ENCODE measurements at places on chromosomes 2 and 18.

GRCh38 chr18:2522112-2522511 lies 49.2 kb downstream of the METTL4 start:
- no peak for DNase-seq

DNA sequence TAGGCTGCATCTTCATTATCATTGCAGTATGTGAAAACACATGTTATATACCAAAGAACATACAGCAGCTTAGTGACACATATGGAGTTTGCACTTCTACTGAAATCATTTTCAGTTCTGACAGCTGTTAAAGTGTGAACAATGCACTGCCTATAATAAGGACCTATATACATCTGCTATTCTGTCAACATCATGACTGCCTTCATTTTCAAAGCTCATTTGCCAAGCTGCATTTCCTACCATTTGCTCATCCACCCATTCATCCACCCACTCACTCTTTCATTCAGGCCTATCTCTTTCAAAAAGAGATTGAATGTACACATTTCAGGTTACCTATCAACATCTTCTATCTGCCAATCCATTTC lies 81.7 kb upstream of the STK17B start:
- DNase-seq: no peak

- DNase-seq: no peak
Observed at GRCh38 chr2:213022987-213023386, 128.4 kb downstream of the IKZF2 start.

GRCh38 chr18:75269124-75269680 lies 58.6 kb downstream of the TSHZ1 start:
- no peak for DNase-seq

DNA sequence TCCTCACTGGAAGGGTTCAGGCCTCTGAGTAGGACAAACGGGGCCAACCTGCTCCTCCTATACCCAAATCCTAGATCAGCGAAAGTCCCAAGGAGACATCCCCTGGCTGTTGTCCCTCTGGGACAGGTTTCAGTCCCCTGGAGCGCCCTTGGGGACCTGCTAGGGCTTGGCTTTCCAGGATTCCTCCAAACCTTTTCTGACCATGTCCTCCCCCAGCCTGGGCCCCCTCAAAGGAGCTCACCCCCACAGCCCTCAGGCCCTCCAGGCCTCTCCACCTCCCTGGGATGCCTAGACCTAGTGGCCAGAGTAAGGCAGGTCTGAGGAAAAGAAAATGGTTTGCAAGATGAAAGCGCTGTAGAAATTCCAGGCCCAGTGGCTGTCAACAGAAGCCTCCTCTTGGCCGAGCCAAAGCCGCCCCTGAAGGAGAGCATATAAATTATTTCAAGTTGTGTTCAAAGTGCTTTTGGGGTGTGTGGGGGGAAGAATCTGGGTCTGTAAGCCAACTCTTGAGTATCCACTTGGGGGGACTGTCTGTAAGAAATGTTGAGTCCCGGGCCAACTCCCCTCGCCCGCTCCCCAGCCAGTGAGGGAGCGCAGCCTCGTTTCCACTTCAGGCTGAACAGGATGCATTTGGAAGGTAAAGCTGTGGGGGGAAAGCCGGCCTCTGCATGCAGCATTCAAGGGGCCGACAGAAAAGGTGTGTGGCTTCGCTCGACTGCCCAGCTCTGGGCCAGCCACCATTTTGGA lies 158.6 kb downstream of the DYSF start:
- DNase-seq: no peak

DNA sequence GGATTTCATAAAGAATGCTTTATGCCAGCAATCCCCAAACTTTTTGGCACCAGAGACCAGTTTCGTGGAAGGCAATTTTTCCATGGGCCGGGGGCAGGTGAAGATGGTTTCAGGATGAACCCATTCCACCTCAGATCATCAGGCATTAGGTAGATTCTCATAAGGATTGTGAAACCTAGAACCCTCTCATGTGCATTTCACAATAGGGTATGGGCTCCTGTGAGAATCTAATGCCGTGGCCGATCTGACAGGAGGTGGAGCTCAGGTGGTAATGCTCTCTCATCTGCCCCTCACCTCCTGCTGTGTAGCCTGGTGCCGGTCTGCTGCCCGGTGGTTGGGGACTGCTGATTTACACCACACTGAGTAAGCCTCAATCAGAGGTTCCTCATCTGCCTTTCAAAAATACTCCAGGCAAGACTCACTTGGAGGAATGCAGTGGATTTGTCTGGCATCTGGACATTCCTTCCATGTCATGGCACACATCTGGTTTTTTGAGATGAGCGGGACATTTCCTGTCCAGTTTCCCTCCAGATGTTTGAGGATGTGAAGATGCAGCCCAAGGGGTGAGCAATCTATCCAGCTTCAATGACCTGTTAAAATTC lies 185.8 kb downstream of the VAPA start:
- no peak for DNase-seq

DNA sequence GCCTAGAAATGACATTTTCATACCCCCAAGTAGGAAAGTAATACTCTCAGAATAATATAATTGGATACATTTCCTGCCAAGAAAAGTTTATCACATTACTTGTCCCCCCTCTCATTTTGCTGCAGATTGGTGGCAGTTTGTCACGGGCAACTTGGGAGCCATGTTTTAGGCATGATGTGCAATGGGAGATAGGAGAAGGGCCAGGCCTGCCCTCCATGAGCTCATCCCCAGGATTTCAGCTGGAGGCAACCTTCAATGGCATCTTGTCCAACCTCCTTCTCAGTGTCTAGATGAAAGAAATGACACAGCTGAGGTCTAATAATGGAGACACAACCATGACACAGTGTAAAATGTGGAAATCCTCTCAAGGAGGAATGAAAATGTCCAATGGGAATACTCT lies 11.4 kb upstream of the RAB31 start:
- DNase-seq: no peak

GRCh38 chr18:3281456-3282400 lies 19.8 kb downstream of the MYL12B start:
- DNase-seq: no peak

- DNase-seq: no peak
Observed at GRCh38 chr2:62383846-62384245, 122.1 kb downstream of the TMEM17 start.

DNA sequence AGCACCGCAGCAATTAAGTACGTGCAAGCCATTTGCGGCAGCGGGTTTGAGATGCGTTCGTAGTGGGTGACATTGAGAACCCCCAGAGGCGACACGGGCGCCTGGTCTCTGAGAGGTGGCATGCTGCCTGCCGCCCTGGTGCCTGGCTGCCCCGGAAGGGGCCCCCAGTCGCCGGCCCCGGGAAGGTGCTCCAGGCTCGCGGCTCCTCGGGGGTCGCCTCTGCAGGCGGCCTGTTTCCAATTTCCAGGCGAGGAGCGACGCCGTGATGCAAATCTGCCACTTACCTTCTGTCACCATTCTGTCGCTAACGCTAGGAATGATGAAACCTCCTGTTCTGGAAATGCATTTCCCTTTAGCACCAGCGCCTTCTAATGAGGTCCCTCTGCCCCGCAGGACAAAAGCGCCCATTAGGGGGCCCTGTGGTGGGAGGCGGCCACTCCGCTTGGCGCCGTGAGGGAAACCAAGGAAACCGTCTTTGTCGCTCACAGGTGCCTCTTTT lies 13.0 kb downstream of the KIF5C start:
- peak; percentile 3 for DNase-seq

DNA sequence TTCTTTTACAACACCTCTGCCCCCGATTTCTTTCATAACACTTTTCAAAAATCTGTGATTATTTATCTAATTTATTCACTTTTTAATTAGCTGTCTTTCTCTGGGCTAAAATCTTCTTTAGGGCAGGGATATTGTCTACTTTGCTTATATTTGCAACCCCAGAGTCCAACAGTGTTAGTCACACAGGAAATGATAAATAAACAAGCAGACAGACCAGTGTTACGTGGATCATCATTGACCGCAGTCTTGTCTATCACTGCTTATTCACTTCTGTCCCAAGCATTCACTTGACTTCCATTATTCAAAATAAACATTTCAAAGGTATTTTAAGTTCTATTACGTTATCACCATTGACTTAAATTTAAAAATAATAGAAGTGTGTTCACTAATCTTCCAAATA lies 237.6 kb upstream of the UBE2E3 start:
- no peak for DNase-seq

DNA sequence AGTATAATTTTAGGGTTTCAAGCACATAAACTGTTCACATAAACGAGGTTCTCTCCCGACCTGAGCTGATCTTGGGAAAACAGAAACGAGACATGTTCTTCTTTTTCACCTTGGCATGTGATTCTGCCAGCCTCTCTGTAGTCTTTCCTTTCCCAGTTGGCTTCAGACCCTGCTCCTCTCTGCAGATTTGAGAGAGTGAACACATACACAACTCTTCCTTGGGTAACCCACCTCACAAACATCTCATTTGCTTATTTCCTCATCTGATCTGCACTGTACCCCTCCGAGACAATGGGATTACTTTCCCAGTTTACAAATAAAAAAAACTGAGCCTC lies 46.1 kb downstream of the REEP1 start:
- no peak for DNase-seq

DNA sequence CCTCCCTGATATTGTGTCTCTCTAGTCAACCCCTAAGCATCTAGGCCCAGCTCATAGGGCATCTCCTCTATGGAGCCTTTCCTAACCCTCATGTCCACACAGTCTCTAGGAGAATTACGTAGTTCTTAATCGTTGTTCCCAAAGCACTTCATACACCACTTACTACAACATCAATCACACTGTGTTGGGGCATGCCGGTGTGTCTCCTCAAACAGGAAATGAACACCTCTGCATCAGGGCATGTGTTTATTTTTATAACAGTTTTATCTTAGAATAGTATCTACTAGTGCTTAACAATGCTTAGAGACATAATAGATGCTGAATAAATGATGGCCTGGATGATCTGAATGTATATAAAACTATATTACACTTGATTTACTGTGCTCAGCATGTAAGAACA lies 19.7 kb downstream of the CYP1B1 start:
- no peak for DNase-seq

DNA sequence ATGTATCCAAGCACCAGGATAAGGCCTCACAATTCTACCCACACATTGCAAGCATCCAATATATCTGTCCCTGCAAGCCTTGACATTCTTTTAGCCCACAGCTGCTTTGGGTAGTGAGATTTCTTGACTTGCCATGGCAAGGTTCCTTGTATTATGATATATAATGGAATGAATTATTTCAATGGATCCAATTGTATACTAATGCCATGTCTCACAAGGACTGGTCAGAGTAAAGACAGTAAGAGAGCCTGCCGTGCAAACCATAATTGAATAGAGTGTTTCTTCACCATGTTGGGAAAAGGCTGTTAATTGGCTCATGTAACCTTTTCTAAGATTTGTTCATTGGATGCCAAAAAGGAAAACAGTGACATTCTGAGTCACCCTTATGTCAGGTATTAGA lies 64.3 kb upstream of the RBBP8 start:
- no peak for DNase-seq

DNA sequence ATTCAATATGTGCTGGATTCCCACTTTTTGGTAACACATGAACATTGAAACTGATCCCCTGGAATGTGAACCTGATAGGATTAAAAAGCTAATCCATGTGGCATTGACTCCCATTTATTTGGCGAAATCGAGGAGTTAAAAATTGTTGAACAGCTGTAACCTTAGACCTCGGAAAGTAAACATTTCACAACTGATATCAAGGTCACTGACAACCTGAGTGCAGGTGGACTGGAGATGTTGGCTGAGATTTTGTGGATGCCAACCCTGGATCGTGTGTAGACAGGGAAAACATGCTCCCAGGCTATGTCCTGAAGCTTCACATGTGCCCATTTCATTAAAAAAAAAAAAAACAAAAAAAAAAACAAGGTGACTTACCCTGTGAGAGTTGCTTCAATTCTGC lies 204.8 kb downstream of the SETBP1 start:
- DNase-seq: no peak

DNA sequence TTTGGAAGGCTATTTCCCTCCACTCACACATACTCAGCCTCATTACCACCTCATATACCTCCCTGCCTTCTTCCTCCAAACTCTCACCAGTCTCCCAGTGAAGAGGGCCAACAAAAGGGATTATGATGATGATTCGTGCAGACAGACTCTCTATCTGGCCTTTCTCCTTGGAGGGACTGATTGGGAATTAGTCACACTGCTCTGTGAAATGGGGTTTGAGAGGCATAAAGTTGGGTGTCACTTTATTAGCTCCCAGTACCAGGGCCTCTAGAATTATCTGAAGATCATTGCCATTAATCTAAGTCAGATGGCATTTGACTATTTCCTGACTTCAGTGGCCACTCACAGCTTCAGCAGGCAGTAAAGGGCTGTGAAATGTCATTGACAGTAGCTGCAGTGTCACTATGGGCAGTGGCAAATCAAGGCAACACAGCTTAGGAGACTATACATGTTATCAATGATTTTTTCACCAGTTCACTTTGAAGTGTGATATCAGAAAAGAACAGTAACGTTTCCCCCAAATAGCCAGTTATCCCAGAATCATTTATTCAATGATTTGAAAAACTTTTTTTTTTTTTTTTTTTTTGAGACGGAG lies 17.4 kb downstream of the CNRIP1 start:
- no peak for DNase-seq

- DNase-seq: no peak
Observed at GRCh38 chr2:191018643-191019119, 4.7 kb upstream of the STAT1 start.

DNA sequence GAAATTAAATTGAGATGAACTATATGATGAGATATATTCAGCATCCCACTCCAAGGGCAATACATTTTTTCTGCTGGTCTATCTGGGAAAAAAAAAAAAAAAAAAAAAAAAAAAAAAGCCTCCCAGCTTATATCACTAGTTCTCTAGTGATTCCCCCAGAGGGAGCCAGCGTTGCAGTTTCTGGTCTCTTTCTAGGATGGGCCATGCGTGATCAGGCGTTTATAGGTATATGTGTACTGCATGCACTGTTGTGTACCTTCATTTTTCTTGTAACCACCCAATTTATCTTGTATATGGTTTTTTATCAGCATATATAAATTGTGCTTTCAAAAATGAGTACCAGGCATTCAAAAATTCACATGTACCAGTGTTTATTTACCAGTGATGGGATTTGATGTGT lies 35.1 kb downstream of the DCDC2C start:
- no peak for DNase-seq

DNA sequence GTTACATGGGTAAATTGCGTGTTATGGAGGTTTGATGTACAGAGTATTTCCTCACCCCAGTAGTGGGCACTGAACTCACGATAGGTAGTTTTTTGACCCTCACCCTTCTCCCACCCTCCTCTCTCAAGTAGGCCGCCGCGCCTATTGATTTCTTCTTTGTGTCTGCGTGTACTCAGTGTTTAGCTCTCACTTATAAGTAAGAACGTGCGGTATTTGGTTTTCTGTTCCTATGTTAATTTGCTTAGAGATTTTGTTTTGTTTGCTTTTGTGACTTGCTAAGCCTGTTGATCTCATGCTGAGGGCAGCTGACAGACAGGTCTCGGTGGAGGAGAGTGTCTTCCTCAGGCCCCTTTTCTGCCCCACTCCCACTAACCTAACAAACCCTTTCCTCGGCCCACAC lies 36.2 kb downstream of the ACOXL start:
- DNase-seq: no peak

DNA sequence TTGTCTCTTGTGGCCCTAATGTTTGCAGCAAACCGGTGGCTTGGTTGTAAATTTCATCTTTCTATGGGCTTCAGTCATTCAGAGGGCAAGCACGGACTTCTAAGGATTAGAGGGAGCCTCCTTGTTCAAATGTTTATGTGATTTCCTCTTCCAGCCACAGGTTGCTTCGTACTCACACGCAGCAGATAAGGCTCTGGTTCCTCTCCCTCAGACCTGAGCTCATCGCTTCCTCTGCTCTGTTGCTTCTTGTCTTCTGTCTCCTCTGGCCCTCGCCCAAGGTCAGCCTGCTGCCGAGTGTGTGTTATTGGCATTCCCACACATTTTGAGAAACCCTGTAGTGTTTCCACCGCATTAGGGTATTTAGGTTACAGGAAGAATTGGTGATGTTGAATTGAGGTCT lies 44.0 kb downstream of the MYL12B start:
- DNase-seq: no peak
